Globus pallidus (tissue), 1 donor: ENCODE measurements at places on chromosomes 7 and 10.

DNA sequence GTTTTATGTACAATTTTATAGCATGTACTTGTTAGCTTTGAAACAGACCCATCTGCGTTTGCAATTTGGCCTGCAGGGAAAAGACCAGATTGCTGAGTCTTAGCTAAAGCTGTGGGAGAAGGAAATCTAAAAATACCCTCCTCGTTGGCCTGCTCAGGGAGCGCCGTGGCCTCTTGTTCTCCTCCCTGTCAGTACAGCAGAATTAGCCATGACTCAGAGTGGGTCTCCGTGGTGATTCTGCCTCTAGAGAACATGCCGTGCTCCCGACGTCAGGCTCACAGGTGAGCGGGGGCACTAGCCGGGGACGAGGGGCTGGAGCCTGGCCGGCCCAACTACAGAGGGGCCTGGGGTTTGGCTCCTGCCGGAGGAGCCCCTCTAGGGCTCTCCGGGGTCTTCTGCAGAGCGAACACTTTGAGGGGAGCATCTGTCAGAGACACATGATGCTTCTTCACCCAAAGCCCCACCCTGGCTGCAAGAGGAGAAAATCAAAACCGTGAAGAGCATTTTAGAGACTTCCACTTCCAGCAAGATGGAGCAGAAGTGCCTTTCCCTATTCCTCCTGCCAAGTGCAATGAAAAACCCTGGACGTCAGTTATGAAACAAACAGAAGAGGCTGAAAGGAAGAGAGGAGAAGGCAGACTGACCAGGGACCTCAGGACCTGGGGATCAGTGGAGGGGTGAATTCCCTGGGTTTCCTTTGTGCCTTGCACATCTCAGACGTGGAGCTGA lies 98.9 kb downstream of the LHPP start:
- peak; percentile 36 for DNase-seq

DNA sequence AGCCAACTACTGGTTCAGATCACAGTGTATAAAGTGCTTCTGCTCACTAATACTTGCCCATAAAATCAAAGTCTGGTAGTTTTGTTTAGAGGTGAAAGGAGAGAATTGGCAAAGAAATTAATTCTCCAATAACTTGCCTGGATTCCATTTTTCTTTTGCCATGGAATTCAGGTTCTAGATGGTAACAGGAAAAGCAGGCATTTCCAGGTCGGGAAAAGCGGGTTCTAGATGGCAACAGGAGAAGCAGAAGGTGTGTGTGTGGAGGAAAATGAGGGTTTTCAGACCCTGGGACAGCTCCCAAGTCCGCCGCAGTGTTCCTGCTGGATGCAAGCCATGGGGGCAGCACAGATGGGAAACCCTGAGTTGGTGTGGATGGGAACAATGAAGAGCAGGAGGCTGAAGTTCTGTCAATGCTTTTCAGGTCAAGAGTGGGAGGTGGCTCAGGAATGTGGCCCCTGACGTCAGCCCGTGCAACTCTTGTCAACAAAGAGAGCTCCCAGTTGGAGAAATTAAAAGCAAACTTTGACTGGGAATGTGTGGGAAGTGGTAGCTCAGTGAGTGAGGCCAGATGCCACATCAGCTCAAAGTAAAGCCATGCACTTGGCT lies 696.7 kb downstream of the LRMDA start:
- no peak for DNase-seq

DNA sequence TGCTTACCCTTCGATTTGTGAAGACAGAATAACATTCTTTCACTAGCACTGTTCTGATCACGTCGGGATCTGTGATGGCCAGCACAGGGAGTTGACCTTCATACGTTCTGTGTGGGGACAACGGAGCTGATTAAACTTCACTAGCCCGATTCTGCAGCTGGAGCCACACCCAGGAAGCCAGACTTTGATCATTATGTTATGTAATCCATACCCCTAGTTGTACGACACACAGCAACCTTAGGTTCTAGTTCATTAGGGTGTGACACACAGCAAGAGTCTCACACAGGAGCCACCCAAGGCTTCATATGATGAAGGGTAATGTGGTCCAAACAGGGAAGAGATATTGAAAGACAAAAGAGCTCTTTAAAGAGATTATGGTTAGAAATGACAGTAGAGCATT lies 7.2 kb downstream of the CYP3A5 start:
- DNase-seq = no peak

DNA sequence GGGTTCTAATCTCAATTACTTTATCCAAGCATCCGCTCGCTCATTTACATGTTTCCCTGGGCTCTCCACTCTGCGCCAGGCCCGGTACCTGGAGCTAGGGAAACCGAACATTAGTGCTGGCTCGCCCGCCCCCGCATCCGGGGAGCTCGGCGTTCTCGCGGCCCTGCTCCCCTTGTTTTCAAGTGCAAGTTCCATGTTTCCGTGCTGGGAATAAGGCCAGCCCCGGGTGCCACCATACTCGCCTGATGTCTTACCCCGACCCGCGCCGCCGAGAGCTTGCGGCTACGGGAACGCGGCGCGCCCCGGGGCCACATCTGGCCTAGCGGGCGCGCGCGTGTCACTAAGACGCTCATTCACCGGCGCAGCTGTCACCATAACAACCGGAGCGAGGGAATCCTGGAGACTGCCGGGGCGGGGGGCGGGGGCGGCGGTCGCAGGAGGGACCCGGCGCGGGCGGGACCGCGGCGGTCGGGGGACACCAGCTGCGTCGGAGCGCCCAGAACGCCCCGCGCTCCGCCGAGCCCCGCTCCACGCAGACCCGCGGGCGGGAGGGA lies at the start of gene NEURL1:
Gene NEURL1 (plus strand): TSS at position 344 of the 554 bp plus-strand sequence. CDS start 683 bp downstream, outside the sequence.
- DNase-seq = no peak

DNA sequence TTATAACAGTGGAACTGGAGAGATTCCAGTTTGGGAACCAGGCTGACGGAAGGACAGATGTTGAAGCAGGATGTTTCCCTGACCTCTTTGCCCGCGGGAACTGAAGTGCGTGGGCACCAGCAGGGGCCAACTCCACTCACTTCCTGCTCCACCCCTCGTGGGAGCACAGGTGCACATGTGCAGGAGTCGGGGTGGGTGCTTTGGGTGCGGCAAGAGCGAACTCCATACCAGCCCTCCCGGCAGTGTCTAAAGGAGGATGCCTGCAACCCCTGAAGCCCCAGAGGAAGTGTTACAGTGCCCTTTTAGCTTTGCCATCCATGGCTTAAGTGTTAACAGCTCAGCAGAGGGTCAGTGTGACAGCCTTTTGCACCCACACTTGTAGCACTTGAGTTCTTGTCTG lies 27.4 kb upstream of the UBE3C start:
- DNase-seq = no peak

DNA sequence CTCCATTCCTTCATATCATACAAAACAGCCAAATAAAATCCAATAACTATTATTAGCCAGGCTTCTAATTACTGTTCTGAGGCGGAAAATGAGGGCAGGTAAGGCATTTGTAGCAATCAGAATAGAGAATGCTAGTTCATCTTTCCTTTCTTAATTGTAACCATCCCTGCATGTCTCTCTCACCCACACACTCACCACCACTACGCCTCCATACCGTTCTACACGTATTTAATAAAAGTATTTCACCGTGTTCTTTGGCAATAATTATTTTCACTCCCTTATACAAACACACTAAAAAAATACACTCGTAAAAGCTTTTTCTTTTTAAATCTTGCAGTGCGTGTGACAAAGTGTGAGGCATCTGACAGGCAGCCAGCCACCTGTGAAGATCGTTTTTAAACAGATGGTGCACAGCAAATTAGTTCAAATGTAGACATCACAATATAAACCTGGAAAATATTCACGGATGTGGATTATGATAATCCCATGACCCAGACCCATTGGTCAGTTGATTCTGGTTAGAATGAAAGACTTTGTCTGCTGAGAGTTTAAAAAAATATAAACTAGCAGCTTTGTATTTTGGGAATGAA lies 653.6 kb downstream of the REEP3 start:
- DNase-seq = no peak

DNA sequence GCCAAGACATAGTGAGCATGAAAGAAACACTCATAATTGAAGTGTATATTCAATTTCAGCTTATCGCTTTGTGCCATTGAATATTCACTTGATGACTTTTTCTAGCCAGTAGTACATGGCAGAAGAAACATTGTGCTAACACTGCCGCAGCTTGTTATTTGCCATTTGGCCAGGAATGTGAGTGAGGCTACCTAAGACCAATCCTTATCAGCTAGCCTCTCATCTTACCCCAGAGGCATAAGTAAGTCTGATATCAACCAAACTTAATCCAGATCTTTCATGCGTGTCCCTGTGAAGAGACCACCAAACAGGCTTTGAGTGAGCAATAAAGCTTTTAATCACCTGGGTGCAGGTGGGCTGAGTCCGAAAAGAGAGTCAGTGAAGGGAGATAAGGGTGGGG lies 586.0 kb upstream of the MBL2 start:
- no peak for DNase-seq

GRCh38 chr10:89337484-89337883 lies 9.7 kb downstream of the IFIT3 start:
- DNase-seq = no peak

GRCh38 chr7:116576350-116577319 lies 51.8 kb downstream of the CAV1 start:
- no peak for DNase-seq
